ENCODE measurements at places on chromosomes 13 and 19.

GRCh38 chr19:11736696-11737095 is 2.0 kb downstream of the ZNF823 start:
- DNase-seq: peak; percentile 27

DNA sequence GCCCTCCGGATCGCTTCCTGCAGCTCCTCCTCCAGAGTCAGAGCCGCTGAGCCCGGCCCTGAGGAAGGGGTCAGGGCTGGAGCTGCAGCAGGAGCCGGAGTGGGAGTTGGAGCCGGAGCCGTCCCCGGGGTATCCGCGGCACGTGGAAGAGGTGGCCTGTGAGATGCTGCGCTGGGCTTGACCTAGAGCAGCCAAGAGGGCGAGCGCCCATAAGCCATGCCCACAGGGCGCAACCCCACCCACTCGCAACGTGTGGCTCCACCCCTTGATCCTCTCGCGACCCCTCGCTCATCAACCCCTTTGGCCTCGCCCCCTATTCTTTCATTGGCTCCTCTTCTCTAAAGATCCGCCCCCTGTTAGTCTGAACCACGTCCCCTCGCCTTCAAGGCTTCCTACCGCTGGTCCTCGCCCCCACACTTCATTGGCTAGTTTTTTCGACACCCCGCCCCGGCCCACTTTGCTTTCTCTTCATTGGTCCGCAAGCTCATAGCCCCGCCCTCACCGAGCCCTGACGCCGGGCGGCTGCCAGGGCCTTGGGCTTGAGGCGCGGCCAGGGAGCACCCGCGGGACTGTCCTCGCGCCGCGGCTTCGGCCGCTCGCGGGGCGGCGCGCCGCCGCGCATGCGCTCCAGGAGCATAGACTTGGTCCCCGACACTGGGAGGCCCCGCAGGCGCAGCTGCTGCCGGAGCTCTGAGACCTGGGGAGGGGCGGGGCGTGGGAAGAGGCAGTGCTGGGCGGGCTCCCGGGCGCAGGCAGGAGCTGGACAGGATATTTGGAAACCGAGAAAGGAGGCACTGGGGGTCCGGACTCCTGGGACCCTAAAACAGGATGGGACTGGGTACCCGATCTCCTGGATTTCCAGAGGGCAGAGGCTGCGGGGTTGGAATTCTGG is 5.4 kb downstream of the MAMSTR start:
- DNase-seq: peak; percentile 100

GRCh38 chr19:40607311-40608239 is 6.4 kb downstream of the LTBP4 start:
- DNase-seq: no peak

DNA sequence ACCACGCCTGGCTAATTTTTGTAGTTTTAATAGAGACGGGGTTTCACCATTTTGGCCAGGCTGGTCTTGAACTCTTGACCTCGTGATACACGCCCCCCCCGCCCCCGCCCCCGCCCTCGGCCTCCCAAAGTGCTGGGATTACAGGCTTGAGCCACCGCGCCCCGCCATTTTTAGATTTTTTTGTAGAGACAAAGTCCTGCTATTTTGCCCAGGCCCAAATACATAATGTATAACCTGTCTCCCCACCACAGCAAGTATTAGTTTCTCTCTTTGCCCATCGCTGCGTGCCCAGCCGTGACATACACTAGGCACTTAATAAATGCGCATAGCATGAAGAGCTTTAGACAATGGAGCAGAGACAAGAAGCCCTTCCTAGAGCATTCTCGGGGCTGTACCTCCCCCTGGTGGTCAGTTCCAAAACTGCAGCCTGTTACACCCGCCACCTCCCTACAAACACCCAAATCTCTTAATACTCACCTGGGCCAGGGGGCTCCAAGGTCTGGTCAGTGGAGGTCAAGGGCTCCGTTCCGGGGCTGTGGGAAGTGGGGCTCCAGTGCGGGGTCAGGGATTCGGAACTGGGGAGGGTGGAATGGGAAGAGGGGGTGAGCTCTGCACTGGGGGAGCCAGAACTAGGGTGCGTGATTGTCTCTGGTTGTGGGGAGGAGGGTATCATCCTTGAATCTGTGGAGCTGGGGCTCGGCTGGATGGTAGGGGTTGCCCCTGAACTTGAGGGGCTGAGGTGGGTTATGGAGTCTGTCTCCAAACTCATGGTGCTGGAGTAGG is 22.5 kb downstream of the IQCN start:
- DNase-seq: peak; percentile 54

DNA sequence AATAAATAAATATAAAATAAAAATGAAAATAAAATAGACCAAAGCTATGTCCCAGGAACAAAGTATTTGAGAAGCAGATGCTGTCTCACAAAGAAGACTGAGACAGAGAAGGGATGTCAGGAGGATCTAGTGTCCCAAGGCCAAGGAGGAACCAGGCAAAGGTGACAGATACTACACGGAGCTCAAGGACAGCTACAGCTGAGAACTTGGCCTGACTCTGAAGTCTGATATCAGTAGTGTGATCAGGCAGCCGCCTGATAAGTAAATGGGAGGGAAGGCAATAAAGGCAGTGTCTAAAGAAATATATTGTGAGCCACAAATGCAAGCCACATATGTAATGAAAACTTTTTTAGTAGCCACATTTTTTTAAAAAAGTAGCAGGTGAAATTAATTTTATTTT is 20.4 kb upstream of the NANOS3 start:
- DNase-seq: no peak

GRCh38 chr19:35908973-35909683 is 1.0 kb upstream of the TYROBP start:
- no peak for DNase-seq

DNA sequence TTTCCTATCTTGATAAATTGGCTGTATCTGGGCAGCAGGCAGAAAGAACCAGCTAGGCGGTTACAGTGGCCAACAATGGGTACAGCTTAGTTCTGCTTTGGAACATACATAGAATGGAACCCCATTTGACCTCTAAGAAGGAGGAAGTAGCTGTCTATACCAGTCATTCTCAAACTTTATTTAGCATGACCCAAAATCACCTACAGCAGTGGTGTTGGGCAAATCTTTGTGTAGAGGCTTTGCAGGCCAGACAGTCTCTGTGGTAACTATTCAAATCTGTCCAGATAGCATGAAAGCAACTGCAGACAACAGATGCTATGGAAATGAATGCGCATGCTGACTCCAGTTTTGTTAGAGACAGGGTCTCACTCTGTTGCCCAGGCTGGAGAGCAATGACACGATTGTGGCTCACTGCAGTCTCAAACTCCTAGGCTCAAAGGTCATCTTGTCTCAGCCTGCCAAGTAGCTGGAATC is 12.0 kb upstream of the KCNC3 start:
- DNase-seq: no peak

GRCh38 chr19:32318884-32319520 is 26.4 kb upstream of the ZNF507 start:
- no peak for DNase-seq

GRCh38 chr19:12092956-12093355 is 28.4 kb downstream of the ZNF844 start:
- peak; percentile 34 for DNase-seq

- DNase-seq: no peak
Observed at GRCh38 chr13:107130566-107130965, 562.6 kb upstream of the ARGLU1 start.

DNA sequence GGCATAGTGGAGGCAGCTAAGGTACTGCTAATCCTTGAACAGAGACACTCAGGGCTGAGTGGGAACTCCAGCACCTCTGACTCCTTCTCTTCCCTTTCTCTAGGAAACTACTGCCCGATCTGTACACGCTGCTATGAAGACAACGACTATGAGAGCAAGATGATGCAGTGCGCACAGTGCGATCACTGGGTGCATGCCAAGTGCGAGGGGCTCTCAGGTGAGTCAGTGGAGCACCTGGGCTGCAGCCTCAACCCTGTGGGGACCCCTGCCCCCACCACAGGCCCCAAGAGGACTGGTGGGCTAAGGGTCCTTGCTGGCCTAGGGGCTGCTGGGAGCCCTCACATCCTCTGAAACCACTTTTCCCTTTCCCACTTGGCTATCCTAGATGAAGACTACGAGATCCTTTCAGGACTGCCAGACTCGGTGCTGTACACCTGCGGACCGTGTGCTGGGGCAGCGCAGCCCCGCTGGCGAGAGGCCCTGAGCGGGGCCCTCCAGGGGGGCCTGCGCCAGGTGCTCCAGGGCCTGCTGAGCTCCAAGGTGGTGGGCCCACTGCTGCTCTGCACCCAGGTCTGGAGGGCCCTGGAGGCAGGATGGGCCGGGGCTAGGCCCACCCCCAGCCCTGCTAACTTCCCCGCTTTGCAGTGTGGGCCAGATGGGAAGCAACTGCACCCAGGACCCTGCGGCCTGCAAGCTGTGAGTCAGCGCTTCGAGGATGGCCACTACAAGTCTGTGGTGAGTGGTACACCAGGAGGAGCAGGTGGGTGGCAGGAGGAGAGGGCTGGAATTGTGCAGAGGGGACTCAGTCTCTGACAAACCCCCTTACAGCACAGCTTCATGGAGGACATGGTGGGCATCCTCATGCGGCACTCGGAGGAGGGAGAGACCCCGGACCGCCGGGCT is 9.5 kb downstream of the KMT2B start:
- no peak for DNase-seq

DNA sequence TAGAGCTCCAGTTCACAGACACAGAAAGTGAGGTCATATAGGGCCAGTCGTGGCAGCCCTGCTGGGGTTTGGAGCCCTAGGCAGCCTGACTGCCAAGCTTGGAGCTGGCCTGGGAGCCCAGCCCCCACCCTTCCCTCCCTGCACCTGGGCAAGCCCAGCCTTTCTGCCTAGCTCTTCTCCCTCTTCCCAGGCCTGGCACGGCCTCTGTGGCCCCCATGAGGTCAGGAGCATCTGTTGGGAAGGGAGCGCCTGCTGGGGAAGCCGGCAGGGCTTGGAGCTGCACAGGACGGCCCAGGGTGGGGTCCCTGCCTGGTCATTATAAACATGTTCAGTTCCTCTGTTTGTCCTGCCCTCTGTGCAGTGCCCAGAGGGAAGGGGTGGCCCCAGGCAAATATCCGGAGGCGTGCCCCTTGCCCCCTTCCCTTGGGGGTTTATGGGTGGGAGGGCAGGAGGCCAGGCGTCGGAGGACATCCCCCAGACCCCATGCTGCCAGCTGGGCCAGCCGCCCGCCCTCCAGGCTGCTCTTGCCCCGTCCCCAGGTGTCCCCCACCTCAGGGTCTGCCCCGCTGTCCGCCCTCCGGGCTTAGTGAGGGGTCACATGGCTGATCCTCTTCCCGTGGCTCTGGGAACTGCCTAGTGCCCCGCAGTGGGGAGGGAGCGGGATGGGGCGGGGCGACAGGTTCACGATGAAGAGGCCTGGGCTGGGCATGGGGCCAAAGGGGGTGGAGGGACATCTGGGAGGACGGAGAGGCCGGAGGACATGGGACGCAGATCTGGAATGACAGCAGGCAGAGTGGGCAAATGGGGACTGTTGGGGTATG is 30.0 kb upstream of the NCCRP1 start:
- peak; percentile 8 for DNase-seq

GRCh38 chr13:97194479-97194878 is 27.7 kb upstream of the MBNL2 start:
- DNase-seq: peak; percentile 89

DNA sequence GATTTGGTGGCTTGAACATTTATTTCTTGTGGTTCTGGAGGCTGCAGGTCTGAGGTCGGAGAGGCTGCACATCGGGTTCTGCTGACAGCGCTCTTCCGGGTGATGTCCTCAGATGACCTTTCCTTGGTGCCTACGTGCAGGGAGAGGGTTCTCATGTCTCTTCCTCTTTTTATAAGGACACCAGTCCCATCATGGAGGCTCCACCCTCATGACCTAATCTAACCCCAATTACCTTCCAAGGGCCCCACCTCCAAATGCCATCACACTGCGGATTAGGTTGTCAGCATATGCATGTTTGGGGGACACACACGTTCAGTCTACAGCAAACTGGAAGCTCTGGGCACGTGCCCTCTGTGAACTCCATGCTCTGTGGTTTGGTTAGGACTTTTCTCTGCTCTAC is 338.6 kb downstream of the FGF9 start:
- no peak for DNase-seq

GRCh38 chr19:10235003-10235402 is 3.9 kb upstream of the S1PR2 start:
- no peak for DNase-seq

GRCh38 chr19:40294560-40294959 is 9.4 kb upstream of the AKT2 start:
- DNase-seq: no peak

DNA sequence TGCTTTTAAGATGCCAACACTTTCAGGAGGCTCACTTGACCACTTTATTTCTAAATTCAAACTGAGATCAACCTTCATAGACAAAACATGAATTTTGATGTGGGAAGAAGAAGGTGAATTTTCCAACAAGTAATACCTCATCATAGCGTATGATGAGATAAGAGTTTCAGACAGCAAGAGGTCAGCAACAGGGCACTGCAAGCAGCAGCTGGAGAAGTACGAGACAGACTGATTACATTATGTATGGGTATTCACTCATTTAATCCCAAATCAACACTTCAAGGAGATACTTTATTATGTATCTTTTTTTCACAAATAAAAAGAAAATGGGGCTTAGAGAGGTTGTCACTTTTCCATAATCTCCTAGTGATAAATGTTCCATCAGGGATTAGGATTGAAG is 389.8 kb downstream of the TBC1D4 start:
- DNase-seq: no peak

DNA sequence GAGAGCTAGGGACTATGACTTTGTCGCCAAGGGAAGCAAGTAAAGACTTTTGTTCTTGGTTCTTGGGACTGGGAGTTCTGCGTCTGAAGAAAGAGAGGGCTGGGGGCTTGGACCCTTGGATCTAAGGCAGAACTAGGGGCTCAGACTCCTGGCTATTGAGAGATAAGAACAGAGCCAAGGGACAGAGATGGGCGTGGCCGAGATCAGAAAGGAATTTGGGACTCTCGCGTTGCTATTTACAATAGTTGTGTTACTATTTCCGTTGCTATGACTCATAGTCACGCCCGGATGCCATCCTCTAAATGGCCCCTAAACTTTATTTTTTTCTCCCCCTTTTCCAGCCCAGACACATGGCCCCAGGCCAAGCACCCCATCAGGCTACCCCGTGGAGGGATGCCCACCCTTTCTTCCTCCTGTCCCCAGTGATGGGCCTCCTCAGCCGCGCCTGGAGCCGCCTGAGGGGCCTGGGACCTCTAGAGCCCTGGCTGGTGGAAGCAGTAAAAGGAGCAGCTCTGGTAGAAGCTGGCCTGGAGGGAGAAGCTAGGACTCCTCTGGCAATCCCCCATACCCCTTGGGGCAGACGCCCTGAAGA is 759 bp downstream of the PPP1R15A start:
- peak; percentile 94 for DNase-seq

DNA sequence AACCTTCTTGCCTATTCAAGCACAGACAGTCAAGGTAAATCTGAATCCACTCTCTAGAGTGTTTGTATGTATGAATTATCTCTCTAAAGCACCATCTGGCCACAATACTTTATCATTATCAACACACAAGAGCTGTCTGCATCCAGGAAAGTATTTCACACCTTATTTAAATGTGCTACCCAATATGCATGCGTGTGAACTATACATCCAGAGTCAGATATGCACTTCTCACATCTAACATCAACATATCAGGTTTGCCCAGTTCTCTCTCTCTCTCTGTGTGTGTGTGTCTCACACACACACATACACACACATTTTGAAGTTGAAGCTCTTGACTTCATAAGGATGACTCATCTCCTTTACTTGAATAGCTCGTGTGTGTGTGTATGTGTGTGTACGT is 697.5 kb upstream of the PCDH20 start:
- DNase-seq: peak; percentile 1

All from iris pigment epithelial cell (primary cell).